Stimulated activated CD4-positive, alpha-beta T cell treated with anti-CD3 and anti-CD28 coated beads, Interleukin-4, amount 100 ng/mL, for 1 hour (primary cell): ENCODE measurements at places on chromosomes 12 and 14.

GRCh38 chr12:77782034-77782433 lies 48.7 kb upstream of the NAV3 start:
- DNase-seq = no peak

GRCh38 chr14:51129130-51129529 lies 34.2 kb upstream of the TRIM9 start:
- no peak for DNase-seq

- DNase-seq = peak; percentile 39
These were observed 370 bp downstream of the HRK start for GRCh38 chr12:116880817-116881324.

GRCh38 chr12:3255057-3255456 lies 177.9 kb downstream of the TSPAN9 start:
- DNase-seq = no peak

GRCh38 chr14:52031781-52032180 lies 37.1 kb downstream of the NID2 start:
- no peak for DNase-seq

- DNase-seq = no peak
These were observed 23.0 kb downstream of the PDE6H start for GRCh38 chr12:14995583-14996425.

GRCh38 chr12:10740182-10740581 lies 17.1 kb upstream of the YBX3 start:
- DNase-seq = no peak

- no peak for DNase-seq
These were observed 67.6 kb upstream of the CFL2 start for GRCh38 chr14:34782031-34782430.

DNA sequence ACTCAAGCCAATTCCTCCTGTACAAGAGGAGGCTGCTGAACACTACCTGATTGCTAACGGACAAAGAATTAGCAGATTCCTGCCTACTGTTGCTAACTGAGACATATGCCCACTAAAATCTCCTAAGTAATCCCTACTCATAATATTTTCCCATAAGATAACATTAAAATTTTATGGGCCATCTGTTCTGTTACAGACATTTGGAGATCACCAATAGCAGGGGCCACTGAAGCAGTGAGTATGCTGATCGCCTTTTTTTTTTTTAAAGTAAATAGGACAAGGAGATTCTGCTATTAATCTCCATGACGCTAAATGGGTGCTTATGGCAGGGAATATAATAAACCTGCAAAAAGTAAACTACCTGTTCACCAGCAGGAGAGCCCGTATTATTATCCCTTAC lies 292.9 kb downstream of the MED13L start:
- no peak for DNase-seq

DNA sequence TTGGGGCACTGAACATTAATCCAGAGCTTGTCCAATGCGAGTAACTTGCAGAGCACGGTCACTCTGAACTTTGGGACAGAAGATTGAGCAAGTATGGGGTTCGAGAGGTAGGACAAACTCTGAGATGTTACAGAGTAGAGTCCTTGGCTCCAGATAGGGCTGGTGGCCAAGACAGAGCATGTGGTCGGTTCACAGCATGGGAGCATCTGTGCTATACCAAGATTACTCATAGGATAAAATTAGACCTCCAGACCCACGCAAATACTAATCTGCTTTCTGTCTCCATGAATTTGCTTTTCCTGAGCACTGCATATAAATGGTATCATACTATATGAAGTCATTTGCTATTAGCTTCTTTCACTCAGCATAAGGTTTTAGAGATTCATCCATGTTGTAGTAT lies 93.4 kb upstream of the TBX5 start:
- no peak for DNase-seq

GRCh38 chr14:100692859-100693558 lies 33.7 kb upstream of the DLK1 start:
- no peak for DNase-seq

- no peak for DNase-seq
These were observed 1.7 kb downstream of the C1QL4 start for GRCh38 chr12:49335118-49335954.

GRCh38 chr14:26841920-26842741 lies 244.3 kb upstream of the NOVA1 start:
- DNase-seq = no peak

DNA sequence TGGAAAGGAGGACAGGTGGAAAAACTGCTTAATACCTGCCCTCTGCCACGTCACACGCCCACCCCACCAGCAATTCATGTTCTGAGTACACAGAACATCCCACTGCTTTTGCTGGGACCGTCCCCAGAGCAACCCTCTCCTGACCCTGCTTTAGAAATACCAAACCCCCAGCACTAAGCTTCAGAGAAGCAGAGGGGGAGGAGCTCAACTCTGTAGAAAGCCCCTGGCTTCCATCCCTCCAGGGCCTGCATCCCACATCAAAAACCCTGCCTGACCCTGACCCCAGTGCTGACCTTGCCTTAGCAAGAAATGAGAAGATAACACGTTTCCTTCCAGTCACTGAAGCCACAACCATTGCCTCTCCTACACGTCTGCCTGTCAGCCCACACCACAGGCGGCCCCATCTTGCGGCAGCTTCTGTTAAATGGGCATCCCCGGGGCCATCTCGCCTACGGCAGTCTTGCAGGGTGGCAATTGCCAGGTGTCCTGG lies 19.7 kb downstream of the VDR start:
- peak; percentile 76 for DNase-seq

- DNase-seq = no peak
These were observed 56.6 kb downstream of the METTL25 start for GRCh38 chr12:82414926-82415325.

DNA sequence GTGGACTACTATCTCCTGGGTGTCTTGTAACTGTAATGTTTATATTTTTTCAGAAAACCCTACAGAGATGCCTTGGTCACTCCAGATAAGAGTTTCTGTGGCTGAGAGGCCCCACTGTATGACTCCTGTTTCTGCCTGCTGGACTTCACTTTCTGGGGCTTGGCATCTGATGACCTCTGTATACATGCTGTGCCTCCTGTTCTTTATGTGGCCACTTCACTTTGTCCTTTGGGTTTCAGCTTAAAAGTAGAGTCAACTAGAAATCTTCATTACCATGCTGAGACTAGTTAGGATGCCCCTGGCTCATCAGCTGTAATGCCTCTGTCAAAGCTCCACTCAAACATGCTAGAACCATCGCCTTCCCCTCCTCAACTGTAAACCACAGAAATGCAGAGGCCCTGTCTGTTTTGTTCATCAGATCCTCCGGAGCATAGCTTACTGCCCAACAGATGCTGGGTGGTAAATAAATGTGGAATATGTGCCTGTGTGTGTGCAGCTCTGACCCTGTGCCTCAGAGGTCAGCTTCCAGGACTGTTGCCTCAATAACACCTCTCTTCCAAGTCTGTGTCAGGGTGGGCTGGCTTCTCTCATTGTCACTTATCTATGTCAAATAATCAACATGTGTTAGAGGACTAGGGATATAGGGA lies 25.5 kb downstream of the ZNF664 start:
- no peak for DNase-seq

DNA sequence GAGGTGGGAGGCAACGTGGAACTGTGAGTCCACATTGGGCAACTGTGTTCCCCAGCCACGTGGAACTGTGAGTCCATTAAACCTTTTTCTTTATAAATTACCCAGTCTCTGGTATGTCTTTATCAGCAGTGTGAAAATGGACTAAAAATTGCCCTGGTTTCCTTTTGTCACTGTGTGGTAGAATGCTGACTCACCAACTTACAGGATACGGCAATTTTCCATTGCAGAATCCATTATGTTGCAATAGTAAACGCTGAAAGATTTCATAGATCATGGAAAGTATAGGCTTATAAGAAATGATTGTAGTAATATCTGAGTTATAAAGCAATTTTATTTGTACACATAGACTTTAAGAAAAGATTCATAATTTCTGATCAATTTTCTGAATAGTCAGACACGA lies 93.0 kb downstream of the GTF2A1 start:
- DNase-seq = no peak

- DNase-seq = no peak
These were observed 74.9 kb downstream of the SLC25A47 start for GRCh38 chr14:100398044-100398443.

DNA sequence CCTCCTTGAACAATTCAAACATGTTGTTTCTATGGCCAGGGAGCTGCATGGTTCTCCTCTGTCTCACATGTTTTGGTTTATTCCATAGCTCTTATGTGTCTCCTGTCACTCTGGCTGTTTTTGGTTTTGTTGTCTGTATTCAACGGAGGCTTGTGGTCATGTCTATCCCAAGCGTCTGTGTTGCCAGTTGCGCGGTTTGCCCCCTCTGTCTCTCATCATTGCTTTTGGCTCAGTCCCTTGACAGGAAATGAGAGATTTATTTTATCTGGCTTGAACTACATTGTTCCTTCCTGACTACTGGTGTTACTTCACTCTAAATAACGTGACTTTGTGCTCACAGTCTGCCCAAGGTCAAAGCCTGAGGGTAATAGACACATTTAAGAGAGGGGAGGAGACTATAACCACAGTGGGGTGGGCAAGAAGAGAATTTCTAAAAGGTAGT lies 96.4 kb upstream of the SOX5 start:
- no peak for DNase-seq

DNA sequence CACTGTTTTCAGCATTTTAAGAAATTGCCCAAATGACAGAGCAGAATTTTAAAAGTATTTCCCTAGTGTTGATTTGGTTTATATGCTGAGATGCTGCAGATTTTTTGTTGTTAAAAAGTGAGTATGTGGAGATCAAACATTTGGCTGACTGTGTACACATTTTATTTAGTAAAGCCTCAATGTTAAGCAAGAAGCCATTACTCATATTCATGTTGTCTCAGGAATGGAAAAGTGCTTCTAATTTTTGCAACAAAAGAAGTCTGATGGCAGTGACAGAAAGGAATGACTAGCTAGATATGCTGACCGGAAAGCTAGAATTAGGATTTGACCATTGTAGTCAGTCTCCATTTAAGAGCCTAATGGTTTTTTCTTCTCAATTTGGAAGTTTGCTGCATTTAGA lies 22.5 kb downstream of the SLC38A6 start:
- no peak for DNase-seq

GRCh38 chr12:69610126-69610525 lies 581 bp downstream of the LRRC10 start:
- DNase-seq = no peak

DNA sequence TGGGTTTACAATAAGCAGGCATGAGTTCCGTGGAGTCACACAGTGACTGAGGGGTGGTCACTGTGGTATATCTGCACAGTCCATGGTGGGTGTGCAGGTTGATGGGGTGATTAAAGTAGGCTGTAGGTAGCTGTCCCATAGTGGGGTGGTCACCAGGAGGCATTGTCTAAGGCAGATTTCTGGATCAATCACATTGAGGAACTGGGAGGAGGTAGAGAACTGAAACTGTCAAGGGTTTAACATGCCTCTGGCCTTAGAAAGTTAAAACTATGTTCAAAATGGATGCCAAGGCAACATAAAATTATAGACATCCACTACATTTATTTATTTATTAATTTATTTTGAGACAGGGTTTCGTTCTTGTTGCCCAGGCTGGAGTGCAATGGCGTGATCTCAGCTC lies 8.3 kb downstream of the ADCK1 start:
- no peak for DNase-seq

- DNase-seq = no peak
These were observed 9.9 kb downstream of the DPF3 start for GRCh38 chr14:72883961-72884360.

- no peak for DNase-seq
These were observed 115.5 kb upstream of the FKBP4 start for GRCh38 chr12:2679068-2679815.

DNA sequence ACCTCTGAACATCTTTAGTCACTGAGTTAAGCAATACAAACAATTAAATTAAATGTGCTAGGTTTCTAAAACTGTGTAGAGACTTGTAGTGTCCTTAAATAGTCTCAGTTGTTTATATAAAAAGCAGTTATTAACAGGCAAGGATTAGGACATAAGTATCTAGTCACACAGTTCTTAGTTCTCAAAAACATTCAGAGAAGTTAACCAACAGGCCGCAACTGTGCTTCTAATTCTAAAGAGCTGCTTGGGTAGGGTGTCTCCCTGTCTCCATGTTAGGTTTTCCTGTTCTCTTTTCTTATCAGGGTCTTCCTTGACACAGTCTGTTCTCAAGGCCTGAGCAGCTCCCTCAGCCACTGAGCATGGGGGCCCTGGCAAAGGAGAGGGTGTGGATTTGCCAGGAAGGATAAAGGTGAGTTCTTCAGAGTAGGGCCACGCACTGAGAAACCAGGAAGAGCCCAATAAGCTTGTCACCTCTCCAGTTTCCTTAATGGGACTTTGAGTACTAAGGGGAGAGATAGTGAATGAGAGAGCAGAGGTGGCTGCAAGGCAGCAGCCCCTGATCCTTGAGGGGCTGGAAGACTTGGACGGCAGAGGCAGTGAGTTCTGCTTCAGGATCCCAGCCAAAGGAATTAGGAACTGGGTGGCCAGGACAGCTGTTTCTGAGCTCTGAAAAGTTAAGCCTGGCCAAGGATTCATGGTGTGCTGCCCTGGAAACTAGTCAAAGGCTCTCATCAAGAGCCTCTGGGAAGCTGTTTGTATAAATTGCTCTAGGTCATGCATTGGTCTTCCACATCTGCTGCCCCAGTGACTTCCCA lies 177.3 kb downstream of the MYRFL start:
- DNase-seq = no peak

GRCh38 chr12:89932954-89933353 lies 224.3 kb upstream of the ATP2B1 start:
- DNase-seq = no peak

DNA sequence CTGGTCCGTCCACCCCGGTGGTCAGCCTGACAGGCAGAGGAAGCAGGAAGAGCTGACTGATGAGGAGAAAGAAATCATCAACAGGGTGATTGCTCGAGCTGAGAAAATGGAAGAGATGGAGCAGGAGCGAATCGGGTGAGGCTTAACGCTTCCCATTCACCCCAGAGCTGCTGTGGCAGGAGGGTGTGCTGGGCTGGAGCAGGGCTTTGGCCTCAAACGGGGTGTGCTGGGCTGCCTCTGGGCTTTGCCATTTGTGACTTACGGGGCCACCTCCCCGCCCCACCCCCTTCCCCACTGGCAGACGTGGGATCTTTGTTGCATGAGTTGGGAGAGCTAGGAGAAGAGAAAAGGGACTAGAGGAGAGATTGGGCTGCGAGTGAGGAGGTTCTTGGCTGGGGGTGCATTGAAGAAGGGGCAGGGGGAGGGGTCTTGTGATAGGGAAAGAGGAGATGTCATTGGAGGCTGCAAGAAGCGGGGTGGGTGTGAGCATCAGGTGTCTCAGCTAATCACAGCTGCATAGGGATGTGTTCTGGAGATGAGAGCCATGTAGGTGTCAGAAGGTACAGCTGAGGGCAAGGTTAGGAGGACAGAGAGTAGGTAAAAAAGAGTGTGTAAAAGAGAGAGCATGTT lies 56.3 kb downstream of the RPH3A start:
- DNase-seq = no peak

- no peak for DNase-seq
These were observed 40.3 kb downstream of the LEMD3 start for GRCh38 chr12:65209655-65210043.

- no peak for DNase-seq
These were observed 25.6 kb downstream of the SPATA7 start for GRCh38 chr14:88411039-88411438.

- DNase-seq = peak; percentile 84
These were observed 12.1 kb upstream of the FLVCR2 start for GRCh38 chr14:75566321-75566720.

- peak; percentile 18 for DNase-seq
These were observed 107.7 kb upstream of the CAND1 start for GRCh38 chr12:67161322-67161918.

- no peak for DNase-seq
These were observed 68.5 kb downstream of the NT5DC3 start for GRCh38 chr12:103772367-103773108.
